ENCODE measurements at places on chromosomes 16 and 17. TPM values are rescaled to one million over a fixed set of nuclear protein-coding genes. Genes with fewer than 3 reads are reported as not detected.

- H3K36me3 ChIP-seq, result no peaks in the 10 kb centered on the region
- H3K27me3 ChIP-seq, result no peaks in the 10 kb centered on the region
- no peak overlapping the region for H3K4me3 ChIP-seq
- H3K4me1 ChIP-seq, result no peaks in the 10 kb centered on the region
- DNase-seq, result no peak
Observed at GRCh38 chr16:78484509-78485058, 385.1 kb downstream of the WWOX start.

DNA sequence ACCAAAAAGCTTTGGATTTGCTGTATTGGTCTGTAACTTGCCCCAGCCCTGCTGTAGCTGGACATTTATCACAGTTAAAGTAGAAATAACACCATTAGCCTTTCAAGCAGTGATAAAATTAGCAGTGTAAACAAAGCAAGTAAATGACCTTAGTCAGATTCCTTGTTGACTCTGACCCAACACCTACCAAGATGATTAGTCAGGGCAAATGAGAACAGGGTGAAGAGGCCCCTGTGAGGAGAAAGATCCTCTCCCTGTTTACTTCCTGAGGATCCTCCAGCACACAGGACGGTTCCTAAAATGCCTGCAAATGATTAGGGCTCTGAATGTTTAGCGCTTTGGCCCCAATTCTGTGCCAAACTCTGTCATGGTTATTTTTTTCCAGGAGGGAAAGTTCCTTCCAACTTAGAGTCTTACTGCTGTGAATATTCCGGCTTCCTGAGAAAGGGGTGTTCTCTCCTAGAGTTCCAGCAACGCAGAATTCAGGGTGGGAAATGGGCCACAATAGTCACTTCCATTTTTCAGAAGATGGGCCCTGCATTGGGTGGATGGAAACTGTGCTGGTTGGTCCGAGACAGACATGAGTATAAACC is 259.0 kb upstream of the MYOCD start:
- no peaks in the 10 kb centered on the region for H3K36me3 ChIP-seq
- no peaks in the 10 kb centered on the region for H3K4me1 ChIP-seq
- H3K27me3 ChIP-seq, result no peaks in the 10 kb centered on the region
- H3K4me3 ChIP-seq, result no peak overlapping the region
- no peak for DNase-seq

DNA sequence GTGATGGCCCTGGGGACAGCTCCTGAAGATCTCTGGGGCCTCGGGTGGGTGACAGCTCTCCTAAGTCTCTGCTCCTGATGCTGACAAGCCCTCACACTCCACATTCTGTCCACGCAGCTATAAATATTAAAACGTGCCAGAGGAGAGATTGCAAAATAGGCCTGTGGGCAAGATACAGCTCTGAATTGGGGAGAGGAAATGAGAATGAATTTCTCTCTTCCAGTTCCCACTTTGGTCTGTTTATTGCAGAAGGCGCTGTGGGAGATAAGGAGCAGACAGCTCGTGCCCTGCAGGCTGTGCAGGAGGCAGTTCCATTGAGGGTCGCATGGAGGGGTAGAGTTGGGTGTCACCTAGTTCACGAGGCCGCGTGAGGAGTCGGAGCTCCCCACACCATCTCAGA is 87.5 kb upstream of the SDK2 start:
- peaks cover 27% of the 10 kb centered on the region for H3K4me1 ChIP-seq
- no peaks in the 10 kb centered on the region for H3K27me3 ChIP-seq
- no peak overlapping the region for H3K4me3 ChIP-seq
- H3K36me3 ChIP-seq, result no peaks in the 10 kb centered on the region
- no peak overlapping the region for H3K27ac ChIP-seq

DNA sequence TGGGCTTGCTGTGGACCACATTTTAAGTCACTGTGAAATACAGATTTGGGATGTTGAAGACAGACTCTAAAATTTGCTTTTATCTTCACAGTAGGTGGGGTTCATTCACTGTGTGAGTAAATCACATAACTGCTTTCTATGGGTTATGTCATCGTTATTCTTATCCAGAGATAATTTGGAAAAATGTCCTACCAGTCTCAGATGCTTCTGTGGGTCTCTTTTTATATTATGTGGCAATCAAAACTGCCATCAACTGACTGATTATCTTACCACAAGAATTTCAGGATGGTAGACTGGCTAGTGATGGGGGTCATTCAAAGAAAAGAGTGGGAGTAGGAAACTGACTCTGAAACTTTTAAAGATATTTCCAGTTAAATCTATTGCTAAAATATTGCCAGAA is 3.1 kb downstream of the HSBP1 start:
- H3K27me3 ChIP-seq, result no peaks in the 10 kb centered on the region
- no peaks in the 10 kb centered on the region for H3K36me3 ChIP-seq
- H3K27ac ChIP-seq, result no peak overlapping the region
- no peak for DNase-seq

DNA sequence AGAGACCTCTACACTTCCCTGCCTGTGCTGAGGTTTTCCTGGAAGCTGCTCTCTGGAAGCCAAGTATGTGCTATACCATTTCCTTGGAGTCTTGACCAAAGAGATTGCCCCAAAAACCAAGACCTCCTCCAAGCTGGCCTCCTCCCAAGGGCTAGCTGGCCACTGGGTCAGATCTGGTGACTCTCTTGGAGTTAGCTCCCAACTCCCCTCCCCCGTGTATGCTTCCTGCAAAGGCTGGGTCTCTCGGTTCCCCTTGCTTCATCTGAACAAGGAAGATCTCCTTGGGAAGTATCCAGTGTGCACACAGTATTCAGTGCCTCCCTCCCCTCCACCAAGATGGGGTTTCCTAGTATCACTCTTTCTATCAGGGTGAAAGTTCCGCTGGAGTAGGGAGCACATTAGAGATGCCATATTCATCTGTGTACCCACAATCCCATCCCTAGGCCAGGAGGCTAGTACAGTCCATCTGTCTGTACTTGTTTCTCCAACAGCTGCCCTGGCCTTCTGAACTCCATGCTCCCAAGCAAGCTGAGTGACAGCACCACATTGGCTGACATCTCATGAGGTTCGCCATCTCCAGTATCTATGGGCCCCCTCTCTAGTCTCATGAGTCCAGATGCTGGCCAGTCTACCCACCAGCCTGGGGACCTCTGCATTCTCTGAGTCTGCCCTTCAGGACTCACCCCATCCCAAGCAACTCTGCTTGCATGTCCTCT is 3.2 kb downstream of the GAS7 start:
- peaks cover 2% of the 10 kb centered on the region for H3K4me1 ChIP-seq
- no peak for DNase-seq
- H3K27me3 ChIP-seq, result peaks cover 44% of the 10 kb centered on the region

DNA sequence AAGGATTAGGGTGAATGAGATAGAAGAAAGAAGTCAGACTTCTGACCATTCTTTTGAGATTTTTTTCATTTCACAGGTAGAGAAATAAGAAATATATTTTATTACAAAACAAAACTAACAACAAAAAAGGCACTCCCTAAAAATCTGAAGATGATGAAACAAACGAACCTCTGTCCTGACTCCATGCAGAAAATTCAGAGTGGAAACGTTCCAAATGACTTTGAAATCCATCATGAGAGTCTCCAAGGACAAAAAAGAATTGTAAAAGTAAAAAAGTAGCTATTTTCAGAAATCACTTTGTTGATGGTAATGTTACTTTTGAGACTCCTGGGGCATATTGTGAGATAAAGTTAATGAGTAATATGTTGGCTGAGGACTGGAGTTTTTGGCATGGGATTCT is 26.4 kb upstream of the MNT start:
- no peak overlapping the region for H3K27ac ChIP-seq
- H3K4me1 ChIP-seq, result no peaks in the 10 kb centered on the region
- no peaks in the 10 kb centered on the region for H3K36me3 ChIP-seq
- no peaks in the 10 kb centered on the region for H3K27me3 ChIP-seq
- no peak overlapping the region for H3K4me3 ChIP-seq

DNA sequence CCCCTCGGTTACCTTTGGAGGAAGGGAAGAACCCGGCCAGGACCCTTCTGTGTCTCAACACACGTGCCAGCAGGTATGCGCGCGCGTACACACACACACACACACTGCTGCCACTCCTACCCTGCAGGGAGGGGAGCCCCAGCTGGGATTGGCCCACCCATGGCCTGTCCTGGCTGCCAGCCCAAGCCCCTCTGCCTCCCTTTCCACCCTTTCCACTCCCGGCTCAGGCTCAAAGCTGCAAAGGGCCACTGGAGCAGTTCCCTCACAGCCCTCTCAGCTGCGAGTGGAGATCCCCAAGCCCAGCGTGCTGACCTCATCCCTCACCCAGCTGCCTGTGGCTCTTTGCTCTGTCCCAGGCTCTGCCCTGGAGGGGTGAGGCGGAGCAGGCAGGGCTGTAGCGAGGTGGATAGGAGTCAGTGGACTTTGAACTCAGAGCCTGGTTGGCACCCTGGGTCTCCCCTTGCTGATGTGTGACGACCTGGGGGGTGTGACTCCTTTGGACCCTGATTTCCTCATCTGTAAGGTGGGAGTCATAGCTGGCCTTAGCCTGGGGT is 14.5 kb downstream of the KIF19 start:
- H3K4me1 ChIP-seq, result no peaks in the 10 kb centered on the region
- DNase-seq, result no peak
- H3K27ac ChIP-seq, result no peak overlapping the region
- no peak overlapping the region for H3K4me3 ChIP-seq
- H3K27me3 ChIP-seq, result peaks cover 74% of the 10 kb centered on the region

SERPINF2 gene
- 32.6 TPM for total RNA-seq

GRCh38 chr16:73171380-73171779 is 123.5 kb upstream of the ZFHX3 start:
- H3K4me3 ChIP-seq, result no peak overlapping the region
- H3K27ac ChIP-seq, result no peak overlapping the region
- H3K36me3 ChIP-seq, result no peaks in the 10 kb centered on the region
- no peaks in the 10 kb centered on the region for H3K27me3 ChIP-seq
- peaks cover 32% of the 10 kb centered on the region for H3K4me1 ChIP-seq
- DNase-seq, result no peak

RGS9 gene
- total RNA-seq, result 4.0 TPM

CRHR1 gene
- not detected for total RNA-seq

TBX2 gene
- 119 TPM for total RNA-seq

MYH1 gene
- total RNA-seq, result 0.20 TPM

DNA sequence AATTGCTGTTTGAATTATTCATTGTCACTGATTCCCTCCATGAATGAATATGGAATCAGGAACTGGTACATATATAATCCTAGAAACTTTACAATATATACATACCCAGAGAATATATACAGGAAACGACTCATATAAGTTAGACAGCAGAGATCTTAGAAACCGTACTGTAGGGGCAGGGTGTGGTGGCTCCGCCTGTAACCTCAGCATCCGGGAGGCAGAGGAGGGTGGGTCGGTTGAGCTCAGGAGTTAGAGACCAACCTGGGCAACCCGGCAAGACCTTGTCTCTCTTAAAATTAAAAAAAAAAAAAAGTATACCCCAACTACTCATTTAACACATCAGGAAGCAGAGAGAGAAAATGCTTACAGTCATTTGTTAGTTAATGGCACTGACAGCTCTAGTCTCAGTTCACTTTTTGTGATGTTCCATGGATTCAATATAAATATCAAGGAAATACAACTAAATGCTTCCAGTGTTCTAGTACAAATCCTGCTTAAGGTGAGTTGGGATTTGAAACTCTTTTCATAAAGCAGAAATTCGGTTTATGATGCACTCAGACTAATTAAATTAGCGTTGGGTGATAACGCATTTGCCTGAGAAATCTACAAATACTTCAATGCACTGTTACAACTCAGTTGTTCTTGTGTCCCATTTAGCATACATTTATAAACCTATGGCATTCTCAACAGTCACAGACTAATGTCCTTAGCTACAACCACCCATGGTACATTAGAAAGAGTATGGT is 5.6 kb downstream of the GLG1 start:
- peaks cover 7% of the 10 kb centered on the region for H3K36me3 ChIP-seq
- H3K4me3 ChIP-seq, result no peak overlapping the region
- peaks cover 28% of the 10 kb centered on the region for H3K4me1 ChIP-seq
- H3K27ac ChIP-seq, result no peak overlapping the region

- H3K27me3 ChIP-seq, result peaks cover 3% of the 10 kb centered on the region
- H3K27ac ChIP-seq, result peak overlapping the region; percentile 62
- H3K36me3 ChIP-seq, result no peaks in the 10 kb centered on the region
- peaks cover 42% of the 10 kb centered on the region for H3K4me1 ChIP-seq
- no peak overlapping the region for H3K4me3 ChIP-seq
Observed at GRCh38 chr17:50033316-50033715, 22.6 kb upstream of the ITGA3 start.

DNA sequence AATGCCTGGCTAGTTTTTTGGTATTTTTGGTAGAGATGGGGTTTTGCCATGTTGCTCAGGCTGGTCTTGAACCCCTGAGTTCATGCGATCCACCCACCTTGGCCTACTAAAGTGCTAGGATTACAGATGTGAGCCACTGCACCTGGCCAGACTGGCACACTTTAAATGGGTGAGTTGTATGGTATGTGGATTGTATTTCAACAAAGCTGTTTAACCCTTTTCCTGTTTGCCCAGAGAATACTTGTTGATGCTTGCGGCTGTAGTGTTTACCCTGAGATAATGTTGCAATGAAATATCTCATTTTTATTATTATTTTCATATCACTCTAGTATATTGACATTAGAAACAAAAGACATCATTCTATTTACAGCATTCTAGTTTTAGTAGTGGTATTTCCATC is 17.1 kb upstream of the TMEM94 start:
- no peak overlapping the region for H3K27ac ChIP-seq
- no peaks in the 10 kb centered on the region for H3K36me3 ChIP-seq
- no peak overlapping the region for H3K4me3 ChIP-seq
- H3K4me1 ChIP-seq, result peaks cover 10% of the 10 kb centered on the region

DNA sequence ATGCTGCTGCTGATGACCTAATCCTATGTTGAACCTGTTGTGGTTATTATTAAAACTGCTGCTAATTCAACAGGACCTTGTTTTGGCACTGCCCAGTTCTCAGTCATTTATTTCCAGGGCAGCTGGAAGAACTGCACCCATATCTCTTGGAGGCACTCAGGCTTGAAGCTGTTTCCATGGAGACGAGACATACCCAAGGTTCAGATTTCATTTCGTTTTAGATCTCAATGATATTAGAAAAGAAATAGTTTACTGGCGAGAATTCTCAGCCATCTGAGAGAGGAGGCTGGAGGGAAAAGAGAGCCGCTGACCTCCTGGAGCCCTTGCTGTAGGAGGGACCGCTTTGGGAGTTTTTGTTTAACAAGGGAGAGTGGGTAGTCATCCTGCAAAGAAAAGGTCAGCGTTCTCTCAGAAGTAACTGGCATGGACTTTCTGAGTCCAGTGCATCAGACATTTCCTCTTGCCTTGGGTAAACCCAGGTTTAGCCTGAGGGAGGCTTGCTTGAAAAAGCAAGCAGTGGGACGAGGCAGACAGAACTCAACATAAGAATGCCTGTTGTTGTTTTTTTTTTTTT is 75.4 kb downstream of the YPEL2 start:
- no peaks in the 10 kb centered on the region for H3K27me3 ChIP-seq
- H3K27ac ChIP-seq, result no peak overlapping the region
- no peaks in the 10 kb centered on the region for H3K4me1 ChIP-seq
- H3K36me3 ChIP-seq, result peaks cover 6% of the 10 kb centered on the region
- no peak overlapping the region for H3K4me3 ChIP-seq

TMEM98 gene
- total RNA-seq, result 142 TPM
